ENCODE measurements at places on chromosomes 7 and 10.

DNA sequence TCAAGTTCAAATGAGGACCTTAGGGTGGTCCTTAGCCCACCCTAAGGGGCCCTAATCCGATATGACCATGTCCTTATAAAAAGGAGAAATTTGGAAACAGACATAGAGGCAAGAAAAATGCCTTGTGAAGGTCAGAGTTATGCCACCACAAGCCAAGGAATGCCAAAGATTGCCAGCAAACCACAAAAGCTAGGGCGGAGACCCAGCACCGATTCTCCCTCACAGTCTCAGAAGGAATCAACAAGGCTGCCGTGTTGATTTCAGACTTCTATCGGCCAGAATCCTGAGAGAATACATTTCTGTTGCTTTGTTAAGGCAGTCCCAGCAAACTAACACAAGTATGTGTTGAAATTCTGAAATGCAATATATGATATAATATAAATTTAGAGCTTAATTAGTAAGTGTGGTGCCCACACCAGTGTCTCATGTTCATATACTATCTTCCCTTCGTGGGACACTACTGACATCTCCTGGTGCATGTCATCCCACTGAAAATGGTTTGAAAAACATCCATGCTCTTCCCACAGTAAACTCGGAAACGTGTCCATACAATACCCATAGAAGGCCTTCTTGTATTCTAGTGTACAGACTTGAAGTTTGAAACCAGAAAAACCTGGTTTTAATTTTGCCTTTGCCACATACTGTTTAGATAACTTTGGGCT is 349.0 kb downstream of the TNS3 start:
- DNase-seq: no peak

- no peak for DNase-seq
Observed at GRCh38 chr10:71584461-71584860, 135.1 kb downstream of the C10orf105 start.

GRCh38 chr10:21020545-21020944 is 123.4 kb upstream of the NEBL start:
- peak; percentile 49 for DNase-seq

- DNase-seq: peak; percentile 59
Observed at GRCh38 chr10:117545141-117546019, 2.8 kb downstream of the EMX2 start.

GRCh38 chr10:43671659-43672531 is 23.2 kb upstream of the ZNF32 start:
- DNase-seq: peak; percentile 41

DNA sequence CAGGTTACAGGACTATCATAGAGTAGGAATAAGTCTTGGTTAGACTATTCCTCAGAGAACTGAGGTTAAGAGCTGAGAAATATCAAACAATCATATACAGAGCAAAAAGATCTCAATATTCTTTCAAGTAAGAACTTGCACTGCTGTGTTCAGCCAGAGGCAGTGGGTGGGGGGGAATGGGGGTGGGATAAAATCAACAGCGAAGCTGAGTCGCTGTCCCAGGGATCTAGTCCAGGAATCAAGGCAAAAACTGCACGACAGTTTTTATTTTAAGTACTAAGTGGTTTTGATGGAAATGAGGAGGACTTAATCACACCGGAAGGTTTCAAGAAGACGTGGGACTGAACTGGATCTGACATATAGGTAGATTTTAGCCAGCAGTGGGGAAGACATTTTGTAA is 159.1 kb downstream of the SRPK2 start:
- no peak for DNase-seq

DNA sequence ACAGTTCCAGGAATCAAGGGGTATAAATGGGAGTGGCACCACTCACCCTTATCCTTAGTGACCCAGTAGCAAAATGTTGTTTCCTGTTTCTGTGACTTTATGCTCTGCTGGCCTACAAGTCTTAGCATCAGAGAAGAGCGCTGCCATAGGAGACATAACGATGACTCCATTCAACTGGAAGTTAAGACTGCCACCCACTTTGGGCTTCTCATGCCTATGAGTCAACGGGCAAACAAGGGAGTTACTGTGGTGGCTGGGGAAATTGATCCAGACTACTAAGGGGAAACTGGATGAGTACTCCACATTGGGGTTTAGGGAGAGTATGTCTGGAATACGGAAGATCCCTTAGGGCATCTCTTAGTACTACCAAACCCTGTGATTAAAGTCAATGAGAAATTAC is 40.6 kb upstream of the PIK3CG start:
- DNase-seq: no peak

Data from NCI-H69 (cell line).